ENCODE measurements at places on chromosomes 7 and 10.

- no peak for DNase-seq
These were observed 173.9 kb downstream of the ARID5B start for GRCh38 chr10:62075414-62075813.

DNA sequence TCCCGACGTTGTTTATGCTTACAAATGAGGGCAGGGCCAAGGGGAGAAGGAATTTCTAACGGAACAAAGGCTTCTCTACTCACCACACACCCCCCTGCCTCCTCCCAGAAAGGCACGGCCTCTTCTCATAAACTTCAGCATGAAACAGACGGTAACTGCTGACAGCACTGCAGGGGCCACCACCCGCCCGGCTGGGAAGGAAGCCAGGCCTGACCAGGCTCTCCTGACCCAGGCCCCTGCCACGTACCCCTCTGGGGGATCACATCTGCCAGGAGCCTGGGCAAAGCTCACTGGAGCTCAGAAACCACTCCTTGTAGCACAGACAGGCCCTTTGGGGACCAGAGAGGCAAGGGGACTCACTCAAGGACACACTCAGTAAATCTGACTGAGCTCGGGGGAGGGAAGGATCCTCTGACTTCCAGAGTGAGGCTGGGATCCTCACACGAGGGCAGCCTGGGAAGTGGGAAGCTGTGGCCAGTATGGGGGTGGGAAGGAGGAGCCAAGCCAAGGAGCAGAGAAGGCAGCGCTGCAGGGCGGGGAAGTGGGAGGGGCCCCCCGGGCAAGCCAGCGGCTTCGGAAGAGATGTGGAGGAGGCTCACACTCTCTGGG lies 46.1 kb downstream of the ZCCHC24 start:
- peak; percentile 93 for DNase-seq

DNA sequence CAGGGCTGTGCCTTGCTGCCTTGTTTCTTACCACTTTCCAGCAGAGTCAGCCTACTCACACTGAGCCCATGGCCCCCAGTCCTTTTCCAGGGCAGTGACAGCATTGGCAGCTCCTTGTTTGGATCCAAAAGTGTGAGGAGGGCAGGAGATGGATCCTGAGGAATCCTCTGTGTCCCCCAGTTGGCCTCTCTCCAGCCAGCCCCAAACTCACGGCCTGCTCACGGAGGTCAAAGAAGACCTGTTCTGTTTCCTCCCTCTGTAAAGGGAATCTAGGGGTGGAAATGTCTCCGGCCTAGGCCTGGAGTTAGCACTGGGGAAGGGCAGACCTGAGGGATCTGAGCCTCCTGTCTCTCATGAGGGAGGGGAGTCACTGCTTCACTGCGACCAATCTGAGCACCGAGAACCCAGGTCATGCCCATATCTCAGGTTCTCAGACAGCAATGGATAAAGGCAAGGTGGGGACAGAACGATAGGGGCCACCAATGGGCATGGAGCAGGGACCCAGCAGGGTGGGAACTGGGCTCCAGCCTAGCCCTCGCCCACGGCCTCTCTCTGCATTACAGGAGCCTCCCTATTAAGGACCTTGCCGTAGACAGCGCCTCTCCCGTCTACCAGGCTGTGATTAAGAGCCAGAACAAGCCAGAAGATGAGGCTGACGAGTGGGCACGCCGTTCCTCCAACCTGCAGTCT lies 23.2 kb downstream of the LDB3 start:
- DNase-seq: no peak

GRCh38 chr10:70849582-70850016 lies 33.9 kb downstream of the SGPL1 start:
- peak; percentile 85 for DNase-seq

DNA sequence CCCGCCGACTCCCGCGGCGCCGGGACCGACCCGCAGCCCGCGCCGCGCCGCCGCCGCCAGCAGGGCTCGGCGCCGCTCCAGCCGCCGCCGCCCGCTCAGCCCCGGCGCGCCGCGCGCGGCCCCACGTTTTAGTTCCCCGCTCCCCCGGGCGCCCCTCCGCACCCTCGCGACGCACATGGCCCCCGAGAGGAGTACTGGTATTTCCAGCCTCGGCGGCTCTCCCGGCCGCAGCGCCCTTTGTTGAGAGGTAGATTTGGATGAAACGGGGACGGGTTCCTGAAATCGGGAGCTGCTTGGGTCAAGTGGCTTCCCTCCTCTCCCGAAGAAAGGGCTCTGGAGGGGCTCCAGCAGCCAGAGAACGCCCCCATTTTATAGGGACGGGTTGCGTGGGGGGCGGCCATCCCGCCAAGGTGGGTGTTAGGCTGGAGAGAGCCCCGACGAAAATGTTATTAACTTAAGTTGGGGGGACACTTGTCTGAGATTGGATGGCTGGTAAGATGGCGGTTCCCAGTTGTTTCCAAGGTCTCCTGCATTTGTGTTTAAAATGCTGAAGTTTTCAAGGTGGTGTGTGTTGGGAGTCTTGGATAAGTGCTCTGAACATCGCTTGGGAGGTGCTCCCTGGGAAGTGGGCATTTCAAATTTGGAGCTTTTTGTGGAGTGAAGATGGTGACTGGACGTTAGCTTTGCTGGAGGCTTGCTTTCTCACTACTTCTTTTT lies 1.2 kb downstream of the BMI1 start:
- no peak for DNase-seq

- DNase-seq: peak; percentile 4
These were observed 48.1 kb downstream of the WIPF3 start for GRCh38 chr7:29854257-29854938.

- no peak for DNase-seq
These were observed 252.5 kb downstream of the TNS3 start for GRCh38 chr7:47329320-47329926.

DNA sequence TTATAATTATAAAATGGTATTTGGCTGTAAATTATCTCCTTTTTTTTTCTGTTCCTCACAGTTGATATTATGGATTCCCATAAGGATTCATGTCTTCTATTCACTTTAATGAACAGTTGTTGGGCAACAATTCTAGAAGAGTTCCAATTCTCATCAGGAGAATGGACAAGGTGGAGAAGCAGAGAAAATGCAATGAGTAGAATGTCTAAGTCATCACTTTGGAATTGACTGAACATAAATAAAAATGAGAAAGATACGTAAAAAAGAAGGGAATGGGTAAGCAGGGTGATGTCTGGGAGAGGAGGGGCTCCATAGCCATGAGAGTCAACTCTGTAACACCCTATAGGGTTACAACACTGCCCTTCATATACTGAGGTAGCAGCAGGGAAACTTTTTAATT lies 1.8 kb upstream of the CAV2 start:
- no peak for DNase-seq

DNA sequence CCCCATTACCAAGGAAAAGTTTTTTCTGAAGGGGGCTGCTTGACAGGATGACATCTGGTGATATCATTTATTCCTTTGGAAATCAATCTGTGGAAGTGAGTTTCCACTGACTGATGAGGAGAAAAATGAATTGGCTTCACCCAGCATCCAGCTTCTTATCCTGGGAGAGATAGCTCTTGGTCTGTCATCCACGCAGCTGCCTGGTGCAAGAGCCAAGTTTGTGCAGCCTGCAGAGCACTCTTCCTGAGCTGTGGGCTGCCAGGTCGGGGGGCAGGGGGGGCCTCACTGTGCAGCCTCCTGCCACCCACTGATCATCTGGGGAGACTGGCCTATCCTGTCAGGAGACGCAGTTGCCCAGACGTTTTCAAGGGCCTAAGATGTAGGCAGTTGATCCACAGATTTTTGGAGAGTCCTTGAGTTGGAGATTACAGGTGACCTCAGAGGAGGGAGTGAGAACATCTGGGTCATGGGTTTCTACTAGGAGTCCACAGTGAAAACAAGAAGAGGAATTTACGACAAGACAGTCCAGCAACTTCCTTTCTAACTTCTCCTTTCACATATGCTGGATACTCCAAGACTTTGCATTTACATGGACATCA lies 75.4 kb downstream of the EGFR start:
- DNase-seq: no peak

DNA sequence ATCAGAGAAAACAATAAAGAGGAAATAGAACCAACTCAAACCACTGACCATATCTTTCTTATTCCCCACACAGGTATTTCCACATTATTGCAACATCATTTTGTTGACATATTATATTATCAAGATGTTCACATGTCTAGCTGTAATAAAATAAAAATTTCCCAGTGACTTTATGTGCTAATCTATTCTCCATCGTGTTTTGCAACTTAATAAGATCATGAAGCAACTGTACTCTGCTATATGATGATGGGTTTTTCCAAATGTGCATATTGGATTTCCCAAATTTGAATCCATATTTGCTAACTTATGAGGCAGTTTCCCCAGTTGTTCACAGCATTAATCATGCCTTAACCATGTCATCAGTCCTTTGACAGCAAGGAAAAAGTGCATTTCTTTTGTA lies 127.8 kb downstream of the ITGB8 start:
- DNase-seq: no peak

GRCh38 chr10:93368210-93368609 lies 113.9 kb downstream of the MYOF start:
- no peak for DNase-seq

DNA sequence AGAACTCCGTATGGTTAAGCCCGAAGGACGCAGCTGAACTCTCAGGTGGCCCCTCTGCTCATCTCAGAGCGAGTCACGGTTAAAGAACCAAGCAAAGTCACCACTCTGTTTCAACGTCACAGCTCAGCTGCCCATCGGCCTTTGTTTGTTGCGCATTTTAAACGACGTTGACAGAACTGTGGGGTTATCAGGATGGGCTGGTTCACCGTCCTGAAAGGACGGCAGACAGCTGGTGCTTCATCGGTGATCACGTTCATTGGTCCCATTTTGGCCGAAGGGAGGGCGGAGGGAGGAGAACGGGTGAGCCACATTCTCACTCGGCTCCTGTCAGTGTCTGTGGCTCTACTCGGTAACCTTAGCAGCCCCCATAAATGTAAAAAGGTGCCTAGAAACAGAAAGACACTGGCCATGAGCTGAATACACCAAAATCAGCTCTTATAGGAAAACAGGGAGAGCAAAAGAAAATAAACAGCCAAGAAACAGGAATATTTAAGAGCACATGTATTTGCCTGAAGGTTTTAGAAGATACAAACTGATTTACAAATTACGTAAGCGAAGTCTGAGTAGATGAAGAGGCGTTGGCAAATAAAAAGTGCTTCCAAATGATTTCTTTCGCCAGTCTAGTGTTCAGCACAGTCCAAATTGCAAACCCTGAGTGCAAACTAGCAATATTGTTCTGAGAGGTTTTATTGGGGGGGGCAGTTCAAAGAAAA lies 8.4 kb downstream of the PRKAG2 start:
- no peak for DNase-seq

DNA sequence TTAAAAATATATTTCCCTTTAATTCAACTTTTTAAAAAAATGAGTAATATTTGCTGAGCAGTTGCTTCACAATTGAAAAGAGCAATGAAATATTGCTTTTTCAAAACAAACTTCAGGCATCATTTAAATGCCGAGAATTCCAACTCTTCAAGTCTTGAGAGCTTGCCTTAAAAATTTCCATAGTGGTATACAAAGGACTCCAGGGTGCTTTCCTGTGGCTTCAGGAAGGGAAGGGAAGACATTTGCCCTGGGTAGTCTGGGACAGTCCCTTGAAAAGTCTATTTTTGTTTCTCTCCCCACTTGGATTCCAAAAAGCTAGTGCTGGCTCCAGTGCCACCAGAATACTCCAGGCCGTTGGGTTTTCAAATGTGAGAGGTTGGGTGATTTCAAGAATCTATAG lies 71.7 kb downstream of the HYCC1 start:
- DNase-seq: no peak

Measured in astrocyte of the cerebellum (primary cell).